Stimulated activated CD4-positive, alpha-beta T cell treated with anti-CD3 and anti-CD28 coated beads, TNF-alpha, amount 100 ng/mL, for 24 hours (primary cell): ENCODE measurements at places on chromosomes 11 and 22.

GRCh38 chr11:105840391-105840790 lies 181.6 kb downstream of the MSANTD4 start:
- DNase-seq = no peak

DNA sequence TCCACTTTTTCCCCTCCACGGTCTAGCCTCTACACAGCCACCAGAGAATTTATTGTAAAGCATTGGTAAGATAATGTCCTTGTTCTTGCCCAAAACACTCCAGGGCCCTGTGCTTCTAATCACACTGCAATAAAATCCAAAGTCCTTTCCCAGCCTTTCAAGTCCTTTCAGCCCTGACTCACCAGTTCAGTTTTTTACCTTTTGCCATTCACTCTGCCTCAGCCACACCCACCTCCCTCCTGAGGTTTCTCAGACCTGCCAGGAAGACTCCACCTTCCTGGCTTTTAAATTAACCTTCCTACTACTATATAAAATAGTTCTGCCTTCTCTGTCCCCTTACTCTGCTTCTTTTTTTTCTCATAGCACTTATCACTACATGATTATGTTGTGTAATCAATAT lies 91.0 kb upstream of the ARHGAP32 start:
- DNase-seq = no peak

DNA sequence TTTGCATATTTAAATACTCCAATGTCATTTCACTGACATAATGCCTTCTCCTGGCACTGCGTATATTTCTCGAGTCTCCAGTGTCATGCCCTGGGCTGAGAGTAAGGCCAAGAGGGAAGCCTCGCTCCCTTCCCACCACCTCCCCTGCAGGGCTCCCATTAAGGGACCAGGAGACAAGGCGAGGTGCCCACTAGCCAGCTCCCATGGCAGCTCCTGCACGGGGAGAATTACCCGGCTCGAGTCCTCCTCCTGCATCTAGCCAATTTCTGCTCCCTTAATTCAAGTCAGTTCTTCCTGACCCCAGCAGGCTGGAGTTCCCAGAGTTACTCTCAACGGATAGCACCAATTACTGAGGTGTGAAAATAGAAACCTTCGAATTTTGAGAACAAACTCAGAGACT lies 31.9 kb downstream of the OPCML start:
- no peak for DNase-seq

- no peak for DNase-seq
Observed at GRCh38 chr11:104759464-104759863, 138.8 kb downstream of the CASP12 start.

DNA sequence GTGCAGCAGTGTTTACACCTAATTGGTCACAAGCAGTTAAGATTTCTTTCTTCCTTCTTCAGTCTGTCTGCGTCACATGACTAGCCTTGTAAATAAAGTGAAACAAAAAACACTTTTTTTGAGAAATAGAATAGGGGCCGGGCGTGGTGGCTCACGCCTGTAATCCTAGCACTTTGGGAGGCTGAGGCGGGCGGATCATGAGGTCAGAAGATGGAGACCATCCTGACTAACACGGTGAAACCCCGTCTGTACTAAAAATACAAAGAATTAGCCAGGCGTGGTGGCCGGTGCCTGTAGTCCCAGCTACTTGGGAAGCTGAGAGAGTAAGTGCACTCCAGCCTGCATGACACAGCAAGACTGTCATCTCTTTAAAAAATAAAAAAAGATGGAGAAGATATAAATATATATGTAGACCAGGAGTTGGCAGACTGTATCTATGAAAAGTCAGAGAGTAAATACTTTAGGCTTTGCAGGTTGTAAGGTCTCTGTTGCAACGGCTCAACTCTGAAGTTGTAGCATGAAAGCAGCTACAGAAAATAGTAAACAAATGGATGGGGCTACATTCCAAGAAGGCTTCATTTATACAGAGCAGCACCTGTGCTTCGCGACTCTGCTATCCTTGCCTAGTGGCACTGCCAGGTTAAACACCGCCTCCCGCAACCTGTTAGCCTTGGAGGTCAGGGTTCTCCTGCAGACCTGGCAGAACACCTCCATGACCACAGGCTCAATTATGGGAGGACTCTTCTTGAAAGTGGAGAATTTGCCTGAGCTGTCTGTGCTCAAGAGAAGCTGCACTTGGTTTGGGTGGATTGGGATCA lies 55.9 kb downstream of the PPP6R2 start:
- DNase-seq = no peak

- DNase-seq = no peak
Observed at GRCh38 chr22:46511151-46512038, 26.0 kb downstream of the CELSR1 start.

DNA sequence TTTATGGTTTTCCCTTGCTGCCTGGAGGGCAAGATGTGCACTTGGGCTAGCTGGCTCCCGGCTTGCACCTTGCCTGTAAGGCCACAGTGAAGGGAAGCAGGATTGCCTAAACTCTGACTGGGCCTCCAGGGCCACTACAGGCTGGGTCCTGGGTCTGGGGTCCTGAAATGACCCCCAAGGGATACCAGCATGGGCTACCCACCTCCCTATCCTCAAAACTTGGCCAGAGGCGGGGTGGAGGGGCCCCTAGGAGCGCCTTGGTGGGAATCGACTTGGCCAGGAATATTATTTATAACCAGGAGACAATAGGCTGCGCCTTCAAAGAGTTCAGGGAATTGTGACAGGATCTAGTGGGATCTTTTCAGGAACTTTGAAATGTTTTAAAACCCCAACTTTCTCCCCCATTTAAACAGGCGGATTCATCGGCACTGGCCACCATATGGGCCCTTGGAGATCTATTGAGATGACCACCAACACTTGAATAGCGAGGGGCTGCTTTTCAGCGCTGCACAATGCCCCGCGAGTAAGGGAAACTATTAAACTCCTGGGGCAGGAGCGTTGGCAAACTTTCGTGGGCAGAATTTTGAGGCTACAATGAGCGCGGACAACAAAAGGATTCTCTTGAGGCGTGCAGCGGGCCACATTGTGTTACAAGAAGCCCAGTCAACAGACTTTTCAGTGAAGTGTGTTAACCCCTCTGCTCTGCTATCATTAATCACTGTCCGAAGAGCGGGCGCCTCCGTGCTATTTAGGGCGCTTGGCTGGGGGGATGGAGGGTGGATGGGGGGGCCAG lies 15.2 kb downstream of the PAX6 start:
- DNase-seq = no peak
